ENCODE measurements at places on chromosomes 16 and 17.

- DNase-seq, result no peak
Observed at GRCh38 chr17:12575641-12576040, 90.0 kb upstream of the MYOCD start.

DNA sequence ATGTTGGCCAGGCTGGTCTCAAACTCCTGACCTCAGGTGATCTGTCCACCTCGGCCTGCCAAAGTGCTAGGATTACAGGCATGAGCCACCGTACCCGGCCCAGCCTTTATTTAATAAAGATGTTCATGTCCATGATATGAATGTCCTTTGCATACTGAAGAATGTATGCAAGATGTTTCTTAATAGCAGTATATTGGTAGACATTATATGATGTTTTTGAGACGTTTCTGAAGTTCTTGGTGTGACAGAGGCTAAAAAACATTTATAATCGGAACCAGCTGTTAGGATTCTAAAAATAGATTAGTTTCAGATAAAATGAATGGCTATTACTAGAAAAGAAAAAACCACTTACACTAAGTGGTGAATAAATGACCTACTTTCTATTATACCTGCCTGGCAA is 11.8 kb downstream of the PDZD9 start:
- no peak for DNase-seq

DNA sequence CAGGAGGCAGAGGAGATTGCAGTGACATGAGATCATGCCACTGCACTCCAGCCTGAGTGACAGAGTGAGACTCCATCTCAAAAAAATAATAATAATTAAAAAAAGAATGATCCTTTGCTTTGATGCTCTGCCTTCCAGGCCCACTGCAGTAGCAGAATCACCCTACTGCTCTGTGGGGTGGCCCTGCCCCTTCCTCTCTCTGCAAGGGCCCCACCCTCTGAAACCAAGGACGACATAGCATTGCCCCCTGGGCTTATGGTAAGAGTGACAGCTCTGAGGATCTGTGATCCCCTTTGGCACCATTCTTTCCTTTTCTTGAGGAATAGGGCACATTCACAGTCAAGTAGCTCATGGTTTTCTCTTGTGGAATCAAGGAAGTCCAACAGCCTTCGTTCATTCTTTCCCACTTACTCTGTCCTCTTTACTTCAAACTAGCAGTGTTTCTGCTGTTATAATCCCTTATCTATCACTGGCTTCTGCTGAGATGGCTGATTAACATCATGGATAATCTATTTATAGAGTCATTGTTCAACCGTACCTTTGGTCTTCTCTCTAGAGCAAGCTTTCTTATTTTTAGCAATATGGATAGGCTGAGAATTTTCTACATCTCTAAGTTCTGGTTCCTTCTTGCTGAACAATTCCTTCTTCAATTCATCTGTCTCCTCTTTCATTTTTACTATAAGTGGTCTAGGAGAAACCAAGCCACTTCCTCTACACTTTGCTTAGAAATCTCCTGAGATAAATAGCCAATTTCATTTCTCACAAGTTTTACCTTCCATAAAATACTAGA is 14.1 kb downstream of the RAD51C start:
- DNase-seq, result no peak

- DNase-seq, result no peak
Observed at GRCh38 chr17:27306276-27306835, 12.4 kb downstream of the WSB1 start.

GRCh38 chr17:42484304-42484703 is 25.6 kb downstream of the ATP6V0A1 start:
- no peak for DNase-seq

GRCh38 chr16:51952500-51952899 is 594.4 kb downstream of the TOX3 start:
- DNase-seq, result no peak

DNA sequence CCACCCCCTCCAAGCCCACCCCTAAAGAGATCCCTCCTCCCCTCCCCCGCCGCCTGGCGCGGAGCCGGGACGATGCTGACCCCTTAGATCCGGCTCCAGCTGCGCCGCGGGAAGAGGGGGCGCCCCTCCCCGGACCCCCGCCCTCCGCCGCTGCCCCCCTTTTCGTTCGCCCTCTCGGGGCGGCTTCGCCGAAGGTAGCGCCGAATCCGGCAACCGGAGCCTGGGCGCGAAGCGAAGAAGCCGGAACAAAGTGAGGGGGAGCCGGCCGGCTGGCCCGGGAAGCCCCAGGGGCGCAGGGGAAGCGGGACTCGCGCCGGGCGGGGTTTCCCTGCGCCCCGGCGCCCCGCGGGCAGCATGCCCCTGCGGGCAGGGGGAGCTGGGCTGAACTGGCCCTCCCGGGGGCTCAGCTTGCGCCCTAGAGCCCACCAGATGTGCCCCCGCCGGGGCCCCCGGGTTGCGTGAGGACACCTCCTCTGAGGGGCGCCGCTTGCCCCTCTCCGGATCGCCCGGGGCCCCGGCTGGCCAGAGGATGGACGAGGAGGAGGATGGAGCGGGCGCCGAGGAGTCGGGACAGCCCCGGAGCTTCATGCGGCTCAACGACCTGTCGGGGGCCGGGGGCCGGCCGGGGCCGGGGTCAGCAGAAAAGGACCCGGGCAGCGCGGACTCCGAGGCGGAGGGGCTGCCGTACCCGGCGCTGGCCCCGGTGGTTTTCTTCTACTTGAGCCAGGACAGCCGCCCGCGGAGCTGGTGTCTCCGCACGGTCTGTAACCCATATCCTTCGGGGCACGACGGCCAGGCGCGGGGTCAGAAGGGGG is 623 bp downstream of the CACNA1G start:
- DNase-seq, result no peak

- DNase-seq, result no peak
Observed at GRCh38 chr16:85222155-85222863, 110.0 kb upstream of the CIBAR2 start.

GRCh38 chr17:69511250-69511649 is 96.8 kb downstream of the MAP2K6 start:
- DNase-seq, result no peak

DNA sequence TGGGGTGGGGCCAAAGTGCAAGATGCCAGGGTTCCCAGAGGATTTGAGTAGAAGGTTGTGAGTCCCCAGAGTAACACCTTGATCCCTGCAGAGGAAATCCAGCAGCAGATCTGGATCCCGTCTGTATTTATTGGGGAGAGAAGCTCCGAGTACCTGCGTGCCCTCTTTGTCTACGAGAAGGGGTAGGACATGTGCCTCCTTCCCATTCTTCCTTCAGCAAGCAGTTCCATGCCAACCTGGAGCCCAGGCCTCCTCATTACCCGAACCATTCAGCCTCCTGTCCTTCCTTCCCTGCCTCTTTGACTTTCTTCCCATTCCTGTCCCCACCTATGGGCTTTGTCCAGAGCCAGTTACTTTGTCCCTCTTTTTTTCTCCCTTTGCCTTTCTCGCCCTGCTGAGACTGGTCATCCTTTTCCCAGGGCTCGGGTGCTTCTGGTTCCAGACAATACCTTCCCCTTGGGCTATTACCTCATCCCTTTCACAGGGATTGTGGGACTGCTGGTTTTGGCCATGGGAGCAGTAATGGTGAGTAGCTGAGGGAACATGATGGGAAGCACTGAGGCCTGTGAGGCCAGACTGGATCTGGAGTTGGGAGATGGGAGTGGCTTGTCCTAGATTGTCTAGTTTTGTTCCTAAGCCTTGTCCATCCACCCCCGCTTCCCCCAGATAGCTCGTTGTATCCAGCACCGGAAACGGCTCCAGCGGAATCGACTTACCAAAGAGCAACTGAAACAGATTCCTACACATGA is 2.9 kb downstream of the RNF167 start:
- no peak for DNase-seq

GRCh38 chr17:50627782-50628601 is 6.7 kb upstream of the ABCC3 start:
- peak; percentile 98 for DNase-seq

- no peak for DNase-seq
Observed at GRCh38 chr16:74770831-74771526, 3.6 kb downstream of the FA2H start.

- DNase-seq, result peak; percentile 76
Observed at GRCh38 chr16:85659805-85660511, 28.8 kb downstream of the GINS2 start.

- DNase-seq, result peak; percentile 94
Observed at GRCh38 chr17:57255776-57256681, at the start of gene MSI2. Gene MSI2 (plus strand): TSS chr17:57256523. CDS start chr17:57256743, 220 bp downstream.

- DNase-seq, result peak; percentile 35
Observed at GRCh38 chr16:6573577-6573976, 759.1 kb upstream of the RBFOX1 start.

GRCh38 chr17:4333041-4333440 is 33.4 kb downstream of the UBE2G1 start:
- DNase-seq, result no peak

GRCh38 chr16:70697594-70698170 is 11.8 kb upstream of the MTSS2 start:
- no peak for DNase-seq

- no peak for DNase-seq
Observed at GRCh38 chr16:65125871-65126270, 4.0 kb upstream of the CDH11 start.

DNA sequence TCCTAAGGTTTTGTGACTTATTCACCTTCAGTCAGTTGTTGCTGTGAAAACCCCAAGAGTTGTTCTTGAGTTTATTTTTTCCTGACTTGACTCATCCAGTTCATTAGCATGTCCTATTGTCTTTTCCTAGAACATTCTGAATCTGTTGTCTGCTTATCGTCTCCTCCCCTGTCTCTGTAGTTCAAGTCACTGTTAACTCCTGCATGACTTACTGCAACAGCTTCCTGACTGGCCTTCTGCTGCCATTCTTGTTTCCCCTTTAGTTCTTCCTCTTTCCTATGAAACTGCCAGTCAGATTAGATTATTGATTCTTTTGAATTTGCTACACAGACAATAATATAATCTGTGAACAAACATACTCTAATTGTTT is 161.5 kb downstream of the FTO start:
- no peak for DNase-seq

DNA sequence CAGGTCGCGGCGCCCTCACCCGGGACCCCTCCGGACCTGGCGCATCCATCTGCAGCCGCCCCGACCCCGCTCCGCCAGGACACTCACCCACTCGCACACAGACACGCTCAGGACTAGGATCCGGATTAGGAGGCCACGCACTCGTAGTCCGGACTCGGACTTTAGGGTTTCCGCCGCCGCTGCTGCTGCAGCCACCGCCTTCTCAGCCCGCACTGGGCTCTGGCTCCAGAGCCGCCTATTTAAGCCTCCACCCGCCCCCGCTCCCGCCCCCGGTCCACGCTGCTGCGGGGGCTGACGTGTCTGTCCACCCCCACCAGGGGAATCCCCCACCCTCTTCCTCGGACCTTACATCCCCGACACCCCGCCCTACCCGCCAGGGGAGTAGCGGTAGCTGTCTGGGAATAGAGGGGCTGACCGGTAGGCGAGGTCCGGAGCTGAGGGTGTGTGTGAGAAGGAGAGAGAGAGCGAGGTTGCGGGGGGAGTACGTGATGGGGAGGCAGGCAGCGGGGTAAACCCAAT is at the start of gene RRAD:
RRAD (minus strand) TSS at position 214 of the 519 bp plus-strand sequence. CDS start 356 bp downstream, outside the sequence.
- no peak for DNase-seq

DNA sequence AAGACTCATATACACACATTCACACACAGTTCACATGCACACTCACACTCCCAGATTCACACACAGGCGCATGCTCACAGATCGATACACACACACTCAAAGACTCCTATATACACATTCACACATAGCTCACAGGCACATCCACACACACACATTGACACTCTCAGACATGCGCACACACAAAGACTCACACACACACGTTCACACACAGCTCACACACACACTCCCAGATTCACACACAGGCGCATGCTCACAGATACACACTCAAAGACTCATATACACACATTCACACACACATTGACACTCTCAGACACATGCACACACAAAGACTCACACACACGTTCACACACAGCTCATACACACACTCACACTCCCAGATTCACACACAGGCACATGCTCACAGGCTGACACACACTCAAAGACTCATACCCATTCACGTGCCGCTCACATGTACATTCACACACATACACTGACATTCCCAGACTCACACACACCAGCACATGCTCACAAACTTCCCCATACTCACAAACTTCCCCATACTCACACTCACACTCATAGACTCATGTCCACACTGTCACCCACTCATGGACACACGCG is 25.6 kb upstream of the KRT17 start:
- DNase-seq, result no peak

GRCh38 chr17:65898651-65899050 is 293.3 kb downstream of the CEP112 start:
- no peak for DNase-seq

DNA sequence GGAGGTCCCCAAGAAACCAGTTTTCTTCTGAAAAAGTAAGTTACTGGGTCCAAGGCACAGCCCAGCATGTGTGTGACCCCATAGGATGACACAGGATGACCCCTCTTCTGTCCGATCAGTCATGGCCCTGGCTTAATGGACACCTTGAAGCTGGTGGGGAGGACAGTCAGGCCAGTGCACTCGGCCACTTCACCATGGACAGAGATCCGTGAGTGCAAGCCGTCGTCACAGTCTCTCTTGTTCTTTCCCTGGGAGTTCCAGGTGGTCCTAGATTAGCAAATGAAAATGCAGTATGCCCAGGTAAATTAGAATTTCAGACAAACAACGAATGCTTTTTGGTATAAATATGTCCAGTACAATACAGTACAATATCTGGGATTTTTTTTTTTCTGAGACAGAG is 1.4 kb upstream of the RNF222 start:
- no peak for DNase-seq

GRCh38 chr17:79844869-79845600 is 5.8 kb upstream of the CBX4 start:
- peak; percentile 87 for DNase-seq

GRCh38 chr16:31507617-31507928 is 618 bp downstream of the RUSF1 start:
- DNase-seq, result no peak

DNA sequence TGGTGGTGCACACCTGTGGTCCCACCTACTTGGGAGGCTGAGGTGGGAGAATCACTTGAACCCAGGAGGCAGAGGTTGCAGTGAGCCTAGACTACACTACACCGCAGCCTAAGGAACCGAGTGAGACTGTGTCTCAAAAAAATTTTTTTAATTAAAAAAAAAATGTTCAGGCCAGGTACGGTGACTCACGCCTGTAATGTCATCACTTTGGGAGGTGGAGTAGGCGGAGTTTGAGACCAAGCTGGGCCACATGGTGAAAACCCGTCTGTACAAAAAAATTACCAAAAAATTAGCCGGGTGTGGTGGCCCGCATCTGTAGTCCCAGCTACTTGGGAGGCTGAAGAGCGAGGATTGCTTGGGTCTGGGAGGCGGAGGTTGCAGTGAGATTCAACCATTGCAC is 3.6 kb upstream of the FAM222B start:
- DNase-seq, result no peak

DNA sequence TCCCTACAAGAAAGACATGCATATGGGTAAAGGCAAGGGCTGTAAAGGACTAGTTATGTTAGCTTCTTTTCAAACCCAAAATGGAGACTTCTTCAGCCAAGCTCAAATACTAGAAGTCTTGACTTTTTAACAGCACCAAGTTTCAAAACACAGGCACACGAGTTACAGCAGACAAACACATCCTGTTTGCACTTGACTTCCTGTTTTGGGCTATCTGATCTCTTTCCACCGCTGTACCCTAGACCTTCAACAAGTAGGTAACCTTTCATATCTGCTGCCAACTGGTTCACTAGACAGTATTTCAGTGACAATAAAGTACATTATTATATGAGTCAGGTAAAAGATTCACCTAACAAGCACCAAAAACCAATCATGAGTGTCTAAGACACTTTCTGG is 12.3 kb downstream of the RFFL start:
- DNase-seq, result no peak

All from Caco-2 (cell line).